ENCODE measurements at places on chromosomes 12 and 14.

GRCh38 chr14:24673534-24674203, 39.7 kb upstream of the GZMB start:
- DNase-seq: no peak

DNA sequence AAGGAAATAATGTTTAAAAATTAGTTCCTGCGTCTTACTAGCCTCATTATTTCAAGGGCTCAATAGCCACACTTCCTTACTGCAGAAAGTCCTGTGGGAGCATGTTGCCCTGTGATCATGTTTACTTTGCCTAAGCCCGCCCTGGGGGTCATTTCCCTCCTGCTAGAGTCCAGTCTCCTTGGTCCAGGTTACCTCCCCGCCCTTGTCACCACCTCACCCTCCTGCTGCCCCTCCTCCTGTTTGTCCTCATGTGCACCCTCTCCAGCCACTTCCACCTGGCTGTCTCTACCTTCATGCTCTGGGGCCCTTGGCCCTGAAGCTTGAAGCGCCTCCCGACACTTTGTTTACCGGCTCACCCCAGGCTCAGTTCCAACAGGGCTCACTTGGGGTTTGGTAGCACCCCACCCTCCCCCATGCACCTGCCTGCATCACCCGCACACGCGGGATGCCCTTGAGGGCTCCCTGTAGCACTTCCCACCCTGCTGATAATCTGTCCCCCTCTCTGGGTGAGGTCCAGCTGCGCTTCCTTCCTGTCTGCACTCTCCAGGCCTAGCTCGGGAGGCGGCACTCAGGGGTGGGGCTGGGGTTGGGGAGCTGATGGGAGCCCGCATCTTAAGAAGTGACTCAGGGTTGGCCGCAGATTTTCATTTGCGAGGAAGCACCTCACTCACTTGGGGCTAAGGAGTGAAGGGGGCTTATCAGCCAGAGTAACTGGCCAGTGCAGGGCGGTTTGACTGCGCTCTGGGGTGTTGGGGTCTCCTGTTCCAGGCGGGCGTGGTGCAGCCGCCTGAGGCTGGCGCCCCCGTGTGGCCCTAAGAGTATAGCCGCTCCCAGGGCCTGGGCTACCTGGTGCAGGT, 40.1 kb downstream of the SMIM41 start:
- DNase-seq: no peak

GRCh38 chr12:122659579-122659978, 43.6 kb downstream of the HCAR2 start:
- no peak for DNase-seq

DNA sequence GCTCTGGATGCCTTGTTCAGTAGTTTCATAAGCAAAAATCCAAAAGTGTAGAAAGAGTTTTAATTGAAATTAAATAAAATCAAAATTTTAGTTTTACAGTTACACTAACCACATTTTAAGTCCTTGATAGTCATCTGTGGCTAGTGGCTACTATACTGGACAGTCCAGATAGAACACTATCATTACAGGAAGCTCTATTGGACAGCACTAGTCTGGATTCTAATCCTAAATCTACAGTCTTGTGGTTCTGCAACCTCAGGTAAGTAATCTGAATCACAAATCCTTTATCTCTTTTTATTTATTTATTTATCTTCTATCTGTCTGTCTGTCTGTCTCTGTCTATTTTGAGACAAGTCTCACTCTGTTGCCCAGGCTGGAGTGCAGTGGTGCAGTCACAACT, 18.0 kb downstream of the RAP1B start:
- DNase-seq: no peak

- DNase-seq: no peak
Measured at GRCh38 chr12:104956870-104957718, 996 bp downstream of the SLC41A2 start.

DNA sequence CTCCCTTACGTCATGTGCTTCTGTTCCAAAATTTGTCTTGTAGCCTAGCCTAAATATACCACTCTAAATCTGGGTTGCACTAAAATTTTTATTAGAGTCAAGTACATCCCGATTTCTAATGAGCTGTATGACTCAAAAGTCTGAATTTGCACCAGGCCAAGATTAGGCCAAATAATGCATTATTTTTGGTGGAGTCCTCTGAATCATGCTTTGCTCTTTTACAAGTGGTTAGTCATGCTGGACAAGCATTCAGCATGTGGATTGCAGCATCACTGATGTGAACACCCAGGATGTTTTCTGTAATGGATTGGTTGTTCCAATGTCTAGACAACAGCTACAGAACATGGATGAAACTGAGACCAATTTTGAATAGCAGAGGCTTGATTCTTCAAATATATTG, 23.7 kb downstream of the HEBP1 start:
- DNase-seq: no peak

DNA sequence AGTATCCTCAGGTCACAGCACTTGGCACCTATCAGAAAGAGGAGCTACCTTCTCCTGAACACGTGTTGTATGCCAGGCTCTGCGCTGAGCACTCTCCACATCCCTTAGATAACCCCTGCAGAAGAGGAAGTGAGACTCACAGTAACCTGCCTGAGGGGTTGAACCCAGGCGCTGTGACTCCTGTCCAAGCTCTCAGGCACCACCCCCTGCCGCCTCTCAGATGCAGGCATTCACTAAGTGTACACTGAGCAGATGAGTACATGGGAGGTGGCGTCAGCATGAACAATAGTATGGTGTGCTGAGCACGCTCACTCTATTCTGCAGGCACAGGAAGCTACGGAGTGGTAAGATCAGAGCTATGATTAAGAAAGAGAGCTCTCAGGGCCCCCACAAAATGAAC, 21.0 kb upstream of the RIC8B start:
- DNase-seq: peak; percentile 39

DNA sequence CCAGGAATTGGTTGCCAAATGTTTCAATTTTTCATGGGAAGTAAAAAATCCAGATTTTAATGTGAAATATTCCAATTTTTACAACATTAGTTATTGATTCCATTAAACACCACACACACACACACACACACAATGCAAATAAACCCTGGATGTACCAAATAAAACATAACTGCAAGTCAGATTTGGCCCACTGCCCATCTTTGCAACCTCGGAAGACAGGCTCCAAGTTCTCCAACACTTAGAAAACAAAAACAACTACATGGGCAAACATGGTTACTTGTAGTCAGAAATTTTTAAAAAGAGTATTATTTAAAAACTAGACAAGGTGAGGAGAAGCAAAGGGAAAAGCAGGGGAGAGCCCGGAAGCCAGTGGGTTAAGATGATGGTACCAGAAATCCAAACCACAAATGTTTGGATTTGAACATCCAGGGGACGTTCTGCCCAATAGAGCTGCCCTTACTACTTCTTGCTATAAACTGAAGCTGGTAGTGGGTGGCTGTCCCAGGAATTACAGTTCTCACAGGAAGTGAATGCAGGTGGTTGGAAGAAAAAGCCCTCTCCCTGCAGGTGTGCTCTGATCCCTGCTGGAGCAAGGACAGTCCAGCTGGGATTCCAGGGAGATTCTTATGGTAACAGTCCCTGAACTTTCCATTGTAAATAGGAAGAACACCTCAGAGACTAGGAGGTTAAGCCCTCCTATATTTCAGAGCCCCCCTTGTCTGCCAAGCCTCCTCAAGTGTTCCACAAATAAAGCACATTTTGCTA, 111.7 kb downstream of the SLC25A21 start:
- no peak for DNase-seq

- DNase-seq: no peak
Measured at GRCh38 chr12:2173971-2174370, 121.2 kb downstream of the CACNA1C start.
